ENCODE measurements at places on chromosomes 12 and 14. TPM values are rescaled to one million over a fixed set of nuclear protein-coding genes. Genes with fewer than 3 reads are reported as not detected.

GRCh38 chr14:23639048-23639890, 3.1 kb downstream of the DHRS2 start:
- no peak for DNase-seq

The RPL10L gene
- not detected for total RNA-seq

DNA sequence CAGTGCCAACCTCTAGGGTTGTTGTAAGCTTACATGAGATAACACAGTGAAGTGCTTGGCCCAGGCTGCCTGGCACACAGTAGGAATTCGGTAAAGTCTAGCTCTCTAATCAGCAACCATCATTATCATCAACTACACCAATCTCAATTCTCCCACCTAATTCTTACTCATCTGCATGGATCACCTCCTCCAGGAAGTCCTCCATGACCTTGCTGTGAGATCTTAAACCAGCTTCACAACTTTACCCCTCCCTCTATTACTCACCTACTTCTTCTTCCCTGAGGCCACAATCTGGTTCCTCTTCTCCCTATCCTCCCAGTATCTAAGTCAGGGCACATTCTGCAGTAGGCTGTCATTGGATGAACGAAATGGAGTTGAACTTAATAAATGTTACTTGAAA, 67.3 kb downstream of the GSC start:
- DNase-seq: no peak

DNA sequence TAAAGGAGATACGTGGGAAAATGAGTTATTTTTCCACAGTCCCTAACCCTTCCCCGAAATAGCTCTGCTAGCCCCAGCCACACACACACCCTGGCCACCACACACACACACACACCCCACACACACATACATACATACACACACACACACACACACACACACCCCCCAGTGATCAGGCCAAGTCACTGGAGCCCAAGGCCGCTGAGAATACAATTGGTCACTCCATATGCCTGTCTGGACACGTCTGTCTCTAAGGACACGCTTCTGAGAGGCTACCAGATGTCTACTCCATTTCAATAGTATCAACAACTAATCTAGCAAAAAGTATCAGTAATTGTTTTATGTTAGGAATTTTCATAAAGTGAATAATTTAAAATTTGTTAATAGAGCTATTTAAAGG, 13.0 kb upstream of the DIABLO start:
- no peak for DNase-seq
